ENCODE measurements at places on chromosomes 4 and X. TPM values are rescaled to one million over a fixed set of nuclear protein-coding genes. Genes with fewer than 3 reads are reported as not detected.

The PHEX gene
- 0.40 TPM for total RNA-seq

The LDOC1 gene
- total RNA-seq: 15.4 TPM

The POU3F4 gene
- total RNA-seq: not detected

The P2RY8 gene
- 0.67 TPM for total RNA-seq

The XAGE2 gene
- not detected for total RNA-seq

The RHOXF2B gene
- not detected for total RNA-seq

The ASB5 gene
- total RNA-seq: not detected

The HSFX1 gene
- total RNA-seq: 0.07 TPM

The ITIH6 gene
- total RNA-seq: not detected

The IL2 gene
- not detected for total RNA-seq

The USP26 gene
- total RNA-seq: not detected

The MAGEB16 gene
- not detected for total RNA-seq

The GNRHR gene
- not detected for total RNA-seq

The LNX1 gene
- 3.0 TPM for total RNA-seq

The PARM1 gene
- 0.07 TPM for total RNA-seq

The ESX1 gene
- total RNA-seq: not detected

The FRMPD4 gene
- under 0.01 TPM for total RNA-seq

The SLC6A14 gene
- not detected for total RNA-seq

The DMD gene
- 1.3 TPM for total RNA-seq

The ADAM29 gene
- total RNA-seq: not detected

The PNMA6A gene
- 0.20 TPM for total RNA-seq

The MAGED4 gene
- 2.1 TPM for total RNA-seq

The SSX4B gene
- total RNA-seq: not detected

The MAGEA2 gene
- total RNA-seq: not detected

The NEK1 gene
- total RNA-seq: 4.6 TPM

The AMTN gene
- total RNA-seq: not detected

The NAA15 gene
- total RNA-seq: 39.7 TPM

The NALF2 gene
- 0.05 TPM for total RNA-seq

The MAGEA9 gene
- not detected for total RNA-seq

The GSX2 gene
- total RNA-seq: not detected

The NHS gene
- under 0.01 TPM for total RNA-seq

The CCDC160 gene
- not detected for total RNA-seq

The SYP gene
- total RNA-seq: 0.27 TPM

The TCP11X2 gene
- total RNA-seq: not detected

The SLC16A2 gene
- 0.39 TPM for total RNA-seq

The GPM6B gene
- 0.25 TPM for total RNA-seq

The MAGEE1 gene
- 0.25 TPM for total RNA-seq

The ADH7 gene
- total RNA-seq: not detected

The TRIM75 gene
- total RNA-seq: not detected

The CFAP99 gene
- total RNA-seq: not detected

The GYPB gene
- total RNA-seq: not detected

The NAP1L2 gene
- total RNA-seq: 0.34 TPM

The CCNB3 gene
- 0.10 TPM for total RNA-seq

The OPN1MW2 gene
- not detected for total RNA-seq

The NR3C2 gene
- 15.1 TPM for total RNA-seq

The SNCA gene
- 67.6 TPM for total RNA-seq

The GAB1 gene
- 5.5 TPM for total RNA-seq

The ARHGAP4 gene
- 5.2 TPM for total RNA-seq

The FATE1 gene
- not detected for total RNA-seq

The SYTL4 gene
- 14.8 TPM for total RNA-seq

The KIAA1210 gene
- total RNA-seq: not detected

The CBR4 gene
- total RNA-seq: 15.4 TPM
